ENCODE measurements at places on chromosomes 3 and 15.
A peak's percentile ranks its signal among the peaks of the same experiment; 100 is the strongest.

- no peak for DNase-seq
Measured at GRCh38 chr3:152827313-152827712, 7.6 kb upstream of the P2RY1 start.

DNA sequence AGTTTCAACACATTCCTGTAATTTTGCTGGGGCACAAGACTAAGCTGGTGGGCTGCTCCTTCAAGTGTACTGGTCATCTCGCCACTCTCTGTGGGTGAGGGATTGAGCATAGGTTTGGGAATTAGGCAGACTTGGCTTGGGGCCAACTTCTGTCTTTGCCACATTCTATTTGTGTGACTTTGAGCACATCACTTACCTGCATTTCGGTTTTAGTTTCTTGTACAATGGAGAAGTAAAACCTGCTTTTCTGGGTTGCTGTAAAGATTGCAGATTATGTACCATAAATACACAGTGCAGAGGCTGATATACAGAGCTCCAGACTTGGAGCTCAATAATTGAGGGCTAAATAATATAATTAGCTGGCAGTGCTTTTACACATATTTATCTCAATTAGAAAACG is 162.1 kb downstream of the C3orf38 start:
- DNase-seq: no peak

DNA sequence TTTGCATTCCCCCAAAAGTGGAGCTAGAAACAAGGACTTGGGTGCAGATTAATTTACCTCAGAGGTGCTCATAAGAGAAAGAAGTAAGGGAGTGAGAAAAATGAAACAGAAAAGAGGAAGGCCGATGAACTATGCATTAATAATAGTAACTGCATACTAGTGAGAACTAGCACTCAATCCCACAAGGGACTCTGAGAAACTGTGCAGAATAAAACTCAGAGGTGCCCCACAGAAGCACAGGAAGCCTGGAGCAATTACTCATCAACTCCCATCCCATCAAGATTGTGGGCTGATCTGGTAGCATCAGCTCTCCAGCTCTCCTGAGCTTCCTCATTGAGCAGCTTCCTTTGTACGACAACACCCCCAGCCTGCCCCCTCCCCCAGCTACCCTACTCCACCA is 50.8 kb downstream of the CLDN18 start:
- no peak for DNase-seq

DNA sequence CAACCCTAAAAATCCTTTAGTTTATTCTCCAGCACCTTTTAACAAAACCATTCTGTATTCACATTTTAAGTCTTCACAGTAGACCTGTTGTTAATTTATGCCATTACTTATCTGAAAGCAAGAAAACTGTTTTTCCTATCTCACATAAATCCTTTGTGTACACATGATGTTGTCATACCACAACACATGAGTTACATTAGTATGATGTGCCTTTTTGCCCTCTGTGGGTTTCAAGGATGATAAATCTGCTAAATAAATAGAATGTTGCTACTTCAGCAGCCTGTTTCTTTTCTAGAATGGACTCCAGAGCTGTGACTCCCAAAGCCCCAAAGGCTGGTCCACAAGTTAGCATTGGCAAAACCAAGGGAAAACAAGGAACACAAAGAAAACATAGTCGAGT is 151.6 kb downstream of the SERPINI1 start:
- DNase-seq: peak; percentile 36

DNA sequence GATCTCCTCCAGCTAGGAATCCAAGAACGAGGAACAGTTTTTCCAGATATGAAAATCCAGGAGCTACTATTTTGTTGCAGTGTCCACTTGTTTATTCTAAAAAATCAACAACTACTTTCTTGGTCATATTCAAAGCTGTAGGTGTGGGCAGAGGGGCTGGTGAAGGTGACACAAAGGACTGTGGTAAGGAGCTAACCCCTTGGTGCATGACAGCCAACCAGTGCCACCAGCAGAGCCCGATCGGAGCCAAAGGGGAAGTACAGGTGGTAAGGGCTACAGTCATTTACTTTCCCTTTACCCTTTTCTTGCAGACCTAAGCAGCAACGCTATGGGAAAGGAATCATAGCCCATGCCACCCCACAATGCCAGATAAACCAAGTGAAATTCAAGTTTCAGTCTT is 30.7 kb downstream of the PLA1A start:
- no peak for DNase-seq

- DNase-seq: no peak
Measured at GRCh38 chr3:94778814-94779494, 716.1 kb downstream of the NSUN3 start.

GRCh38 chr3:50089609-50089945 is 858 bp downstream of the RBM5 start:
- DNase-seq: peak; percentile 51

- DNase-seq: peak; percentile 88
Measured at GRCh38 chr15:96356494-96357455, 26.3 kb downstream of the NR2F2 start.

DNA sequence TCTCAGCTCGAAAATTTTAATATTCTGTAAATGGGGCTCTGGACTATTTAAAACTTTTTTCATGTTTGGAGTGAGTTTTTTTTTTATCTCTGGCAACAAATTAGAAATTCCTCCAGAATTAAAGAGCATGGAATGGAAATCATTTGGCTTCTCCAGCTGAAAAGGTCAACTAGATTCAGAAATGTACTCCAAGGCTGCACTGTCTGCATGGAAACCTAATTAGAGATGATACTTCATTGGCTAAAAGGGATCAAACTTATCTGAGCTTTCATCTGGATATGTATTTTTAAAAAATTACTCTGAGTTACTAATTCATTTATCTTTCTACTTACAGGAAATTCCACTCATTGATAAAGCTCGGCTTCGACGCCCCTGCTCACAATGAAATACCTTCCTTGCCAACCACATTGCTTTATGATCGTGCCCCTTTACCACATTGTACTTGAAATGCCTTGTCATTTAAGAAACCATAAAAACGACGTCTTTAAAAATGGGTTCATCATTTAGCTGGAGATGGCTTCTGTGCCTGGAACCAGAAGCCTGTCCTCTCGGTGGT is 285.5 kb upstream of the ICE2 start:
- DNase-seq: no peak

- no peak for DNase-seq
Measured at GRCh38 chr15:74464216-74464615, 3.3 kb upstream of the UBL7 start.

DNA sequence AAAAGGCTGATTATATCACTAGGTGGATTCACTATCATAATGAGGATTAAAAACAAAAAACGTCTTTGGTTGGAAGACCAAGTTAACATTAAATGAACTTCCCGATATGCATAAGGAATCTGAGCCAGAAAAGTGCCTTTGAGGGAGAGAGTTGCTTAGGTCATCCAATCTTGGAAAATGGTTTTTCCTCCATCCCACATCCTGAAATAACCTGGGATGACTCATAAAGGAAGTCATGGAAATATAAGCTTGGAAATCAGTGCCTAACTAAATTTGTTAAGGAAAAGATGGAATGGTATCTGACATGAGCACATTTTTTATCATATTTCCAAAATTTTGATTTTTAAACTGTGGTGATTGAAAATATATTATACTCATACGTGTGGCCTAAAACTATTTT is 66.0 kb downstream of the KBTBD8 start:
- DNase-seq: no peak

DNA sequence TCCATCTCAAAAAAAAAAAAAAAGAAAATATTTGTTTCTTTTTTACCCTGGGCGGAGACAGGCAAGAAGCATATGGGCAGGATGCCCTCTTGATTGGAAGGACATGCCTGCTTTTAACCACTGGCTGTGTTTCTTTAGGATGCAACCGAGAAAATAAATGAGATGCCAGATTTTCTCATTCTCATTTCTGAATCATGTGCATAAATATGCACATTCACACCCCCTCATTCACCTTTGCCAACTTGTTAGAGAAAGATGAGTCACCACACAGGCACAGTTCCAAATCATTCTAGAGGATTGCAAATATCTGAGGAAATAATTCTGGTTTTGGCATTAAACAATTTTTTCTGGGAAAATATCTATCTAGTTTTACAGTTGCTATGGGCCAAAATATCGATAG is 3.3 kb downstream of the LIPH start:
- DNase-seq: peak; percentile 94

- no peak for DNase-seq
Measured at GRCh38 chr15:96264351-96264798, 66.1 kb upstream of the NR2F2 start.

DNA sequence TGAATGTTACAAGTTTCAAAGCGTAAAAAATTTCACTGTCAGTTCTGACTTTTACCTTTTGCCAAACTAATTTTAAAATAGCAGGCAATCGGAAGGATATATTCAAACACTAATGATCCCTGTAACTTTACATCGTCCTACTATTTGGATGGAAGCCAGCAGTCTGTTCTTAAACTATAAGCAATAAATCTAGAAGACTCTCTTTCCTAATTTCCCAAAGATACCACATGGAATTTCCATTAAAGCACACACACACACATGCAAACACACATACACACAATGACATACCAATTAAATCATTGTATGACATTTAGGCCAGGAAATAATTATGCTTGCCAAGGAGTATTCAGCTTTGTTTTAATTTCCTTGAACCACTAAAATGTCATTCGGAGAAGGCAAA is 32.0 kb downstream of the IL17RD start:
- no peak for DNase-seq

GRCh38 chr3:64732576-64732975 is 44.8 kb upstream of the ADAMTS9 start:
- DNase-seq: peak; percentile 9

DNA sequence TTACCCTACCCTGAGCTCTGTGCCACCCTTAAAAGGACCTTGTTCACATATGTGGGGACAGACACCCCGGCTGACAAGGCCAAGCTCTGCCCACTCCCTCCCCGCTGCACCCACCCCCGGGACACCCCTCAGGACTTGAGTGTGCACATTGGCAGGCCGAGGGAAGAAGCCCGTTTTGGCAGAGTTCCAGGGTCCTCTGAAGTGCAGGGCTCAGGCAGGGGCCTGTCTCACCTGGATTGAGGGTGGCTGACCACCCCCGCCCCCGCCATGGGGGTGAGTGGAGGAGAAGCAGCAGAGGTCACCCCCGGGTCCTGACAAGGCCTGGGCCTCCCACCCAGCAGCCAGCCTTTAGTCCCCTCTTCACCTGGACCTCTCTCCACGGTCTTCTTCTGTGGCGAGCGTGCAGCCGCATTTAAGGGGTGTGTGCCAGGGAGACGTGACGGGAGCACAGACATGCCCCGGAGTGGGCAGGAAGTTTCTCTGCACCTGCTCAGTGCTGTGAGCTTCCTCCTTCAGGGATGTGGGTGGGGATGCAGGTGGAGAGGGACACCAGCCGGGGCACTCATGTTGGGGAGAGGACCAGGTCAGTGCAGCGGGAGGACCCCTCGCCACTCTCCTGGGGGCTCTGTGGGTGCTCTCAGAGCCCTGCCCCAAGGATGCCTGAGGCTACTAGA is 50.7 kb downstream of the LINGO1 start:
- no peak for DNase-seq

- DNase-seq: no peak
Measured at GRCh38 chr15:63312286-63312685, 34.9 kb downstream of the APH1B start.

DNA sequence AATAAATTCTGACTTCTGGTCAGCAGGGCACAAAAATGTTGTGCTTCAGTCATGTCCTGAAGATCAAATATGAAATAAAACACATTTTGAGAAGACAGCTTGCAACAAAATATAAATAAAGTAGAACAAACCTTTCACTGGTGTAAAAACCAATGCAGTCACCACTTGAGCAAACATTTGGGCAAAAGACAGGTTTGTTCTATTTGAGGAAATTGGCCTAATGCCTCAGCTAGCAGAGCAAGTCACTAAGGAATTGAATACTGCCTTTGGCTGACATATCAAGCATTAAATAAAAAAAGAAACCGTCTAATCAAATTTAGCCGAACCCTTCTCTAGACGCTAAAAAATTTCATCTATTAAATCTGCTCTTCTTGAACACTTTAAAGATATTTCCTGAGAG is 475.4 kb upstream of the CNTN3 start:
- DNase-seq: no peak

- DNase-seq: peak; percentile 71
Measured at GRCh38 chr3:167032267-167032876, 347.7 kb downstream of the ZBBX start.

DNA sequence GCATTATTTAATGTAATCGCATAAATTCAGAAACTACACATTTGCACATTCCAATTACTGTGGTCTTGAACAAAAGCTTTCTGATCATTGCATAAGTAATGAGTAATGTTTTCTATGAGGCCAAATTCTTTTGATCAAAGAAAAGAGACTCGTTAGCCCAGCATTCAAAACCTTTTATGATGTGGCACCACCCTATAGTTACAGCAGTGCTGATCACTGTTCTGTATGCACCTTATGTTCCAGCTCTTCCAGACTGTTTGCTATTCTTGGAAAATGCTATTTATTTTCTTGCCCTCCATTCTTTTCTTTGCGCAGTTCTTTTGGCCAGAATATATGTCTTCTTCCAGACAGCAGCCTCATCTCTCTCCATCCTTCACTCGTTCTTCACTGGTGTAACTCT is 42.3 kb downstream of the MAP3K13 start:
- no peak for DNase-seq

DNA sequence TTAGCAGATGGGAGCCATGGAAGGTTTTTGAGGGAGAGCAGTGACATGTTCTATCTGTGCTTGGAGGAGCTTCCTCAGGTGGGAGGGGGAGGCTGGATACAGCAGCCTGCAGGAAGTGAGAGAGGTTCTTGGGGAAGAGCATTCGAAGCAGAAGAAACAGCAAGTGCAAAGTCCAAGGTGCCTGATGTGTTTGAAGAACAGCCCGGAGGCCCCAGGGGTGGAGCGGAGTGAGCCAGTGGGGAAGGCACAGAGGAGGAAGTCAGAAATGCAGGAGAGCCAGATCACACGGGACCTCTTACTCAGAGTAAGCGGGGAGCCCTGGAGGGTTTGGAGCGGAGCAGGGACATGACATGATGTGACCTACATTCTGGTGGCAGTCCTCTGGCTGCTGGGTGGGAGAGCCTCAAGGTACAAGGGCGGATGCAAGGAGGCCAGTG is 10.8 kb downstream of the ITGA11 start:
- DNase-seq: no peak

DNA sequence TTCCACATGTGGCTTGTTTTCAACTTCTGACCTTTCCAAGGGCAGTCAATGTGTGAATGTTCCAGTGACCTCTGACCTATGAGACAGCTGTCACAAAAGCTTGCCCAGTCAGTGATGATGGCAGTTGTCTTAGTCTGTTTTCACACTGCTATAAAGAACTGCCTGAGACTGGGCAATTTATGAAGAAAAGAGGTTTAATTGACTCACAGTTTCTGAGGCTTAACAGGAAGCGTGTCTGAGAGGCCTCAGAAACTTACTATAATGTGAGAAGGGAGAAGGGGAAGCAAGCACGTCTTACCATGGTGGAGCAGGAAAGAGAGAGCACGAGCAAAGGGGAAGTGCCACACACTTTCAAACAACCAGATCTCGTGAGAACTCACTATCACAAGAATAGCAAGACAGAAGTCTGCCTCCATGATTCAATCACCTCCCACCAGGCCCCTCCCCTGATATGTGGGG is 95.6 kb downstream of the ECT2 start:
- no peak for DNase-seq
